ENCODE measurements at places on chromosomes 3 and 15.

DNA sequence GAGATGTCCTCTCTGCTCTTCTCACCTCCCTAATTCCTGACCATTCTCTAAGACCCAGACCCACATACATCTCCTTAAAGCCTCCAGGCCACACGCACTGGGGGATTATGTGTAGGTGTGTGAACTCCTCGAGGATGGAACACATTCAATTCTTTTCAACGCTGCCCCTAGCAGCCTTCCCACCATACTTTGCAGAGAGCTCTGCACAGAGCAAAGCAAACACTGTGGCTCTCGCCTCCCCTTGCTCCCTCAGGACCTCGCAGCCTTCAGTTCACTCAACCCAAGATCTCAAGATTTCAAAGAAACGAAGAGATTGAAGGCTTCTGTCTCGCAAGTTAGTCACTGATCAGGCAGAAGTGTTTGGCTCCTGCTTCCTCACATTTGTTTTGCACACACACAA is 6.0 kb downstream of the ACTC1 start:
- ATAC-seq: no peak

DNA sequence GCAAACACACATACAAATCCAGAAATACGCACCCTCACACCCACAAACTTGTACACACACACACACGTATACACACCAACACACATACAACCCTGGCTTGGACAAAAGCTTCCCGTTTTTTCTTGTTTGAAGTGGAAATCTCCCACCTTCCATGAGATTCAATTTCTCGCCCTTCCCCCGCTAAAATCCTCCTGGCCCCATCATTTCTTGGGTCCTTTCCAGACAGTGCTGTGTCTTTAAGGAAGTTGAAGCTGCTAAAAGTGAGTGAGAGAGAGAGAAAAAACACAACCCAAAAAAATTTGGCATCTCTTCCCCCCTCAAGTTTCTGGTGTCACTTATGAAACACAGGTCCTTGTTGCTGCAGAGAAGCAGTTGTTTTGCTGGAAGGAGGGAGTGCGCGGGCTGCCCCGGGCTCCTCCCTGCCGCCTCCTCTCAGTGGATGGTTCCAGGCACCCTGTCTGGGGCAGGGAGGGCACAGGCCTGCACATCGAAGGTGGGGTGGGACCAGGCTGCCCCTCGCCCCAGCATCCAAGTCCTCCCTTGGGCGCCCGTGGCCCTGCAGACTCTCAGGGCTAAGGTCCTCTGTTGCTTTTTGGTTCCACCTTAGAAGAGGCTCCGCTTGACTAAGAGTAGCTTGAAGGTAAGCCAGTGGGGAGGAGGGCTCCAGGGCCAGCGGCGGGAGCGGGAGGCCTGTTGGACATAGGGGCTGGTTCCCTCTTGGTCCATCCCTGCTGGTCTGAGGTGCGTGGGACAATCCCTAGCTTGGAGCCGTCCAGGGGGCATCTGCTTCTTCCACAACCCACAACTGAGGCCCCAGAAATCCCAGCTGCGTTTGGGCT is at the start of gene ISLR:
TSS of gene ISLR (plus strand) at position 331 of the 839 bp plus-strand sequence. CDS start 1,149 bp downstream, outside the sequence.
- no peak for ATAC-seq

- ATAC-seq: no peak
Measured at GRCh38 chr3:171457607-171458061, 2.6 kb downstream of the TNIK start.

GRCh38 chr3:13229273-13229949 is 156.2 kb upstream of the IQSEC1 start:
- peak; percentile 90 for ATAC-seq

DNA sequence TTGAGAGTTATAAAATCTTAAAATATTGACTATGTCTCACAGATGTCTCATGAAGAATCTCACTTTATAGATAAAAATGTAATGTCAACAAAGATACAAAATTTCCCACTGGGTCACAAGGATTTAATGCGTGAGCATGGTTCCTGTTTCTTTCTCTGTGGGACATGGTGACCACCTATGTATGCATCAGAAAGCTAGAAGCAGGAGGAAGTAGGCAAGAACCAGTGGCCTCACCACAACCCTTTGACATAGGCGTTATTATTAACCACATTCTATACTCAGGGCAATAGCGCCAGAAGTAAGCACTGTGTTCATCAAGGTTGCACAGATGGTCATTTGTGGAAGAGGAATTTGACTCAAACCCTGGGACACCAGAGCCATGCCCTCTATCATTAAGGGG is 11.7 kb upstream of the ADAMTS17 start:
- no peak for ATAC-seq

- no peak for ATAC-seq
Measured at GRCh38 chr3:139218046-139218445, 125.8 kb upstream of the MRPS22 start.

DNA sequence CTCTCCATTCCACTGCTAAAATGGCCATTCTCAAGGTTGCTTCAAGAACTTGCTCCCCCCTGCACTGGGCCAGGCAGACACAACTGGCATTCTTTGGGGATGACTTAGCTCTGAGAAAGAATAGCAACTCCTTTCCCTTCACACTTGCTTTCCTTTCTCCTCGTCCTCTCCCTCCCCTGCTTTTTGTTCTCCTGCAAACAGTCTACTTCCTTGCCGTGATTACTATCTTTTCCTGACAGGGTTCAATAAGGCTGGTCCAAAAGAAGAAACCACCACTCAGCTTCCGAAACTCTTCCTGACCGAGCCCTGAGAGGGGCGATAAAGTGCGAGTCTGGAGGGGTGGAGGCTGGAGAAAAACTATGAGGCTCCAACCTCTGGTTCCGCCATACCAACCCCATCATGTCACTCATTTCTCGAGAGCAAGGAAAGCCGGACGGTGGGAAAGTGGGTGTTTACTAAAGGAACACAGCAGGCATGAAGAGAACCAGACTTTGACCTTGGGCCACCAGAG is 5.0 kb downstream of the AMOTL2 start:
- no peak for ATAC-seq

- ATAC-seq: peak; percentile 23
Measured at GRCh38 chr3:138412821-138413551, 21.4 kb upstream of the ESYT3 start.

GRCh38 chr3:137121704-137122314 is 164.0 kb downstream of the IL20RB start:
- peak; percentile 60 for ATAC-seq

- ATAC-seq: no peak
Measured at GRCh38 chr3:16174976-16175901, 759 bp downstream of the GALNT15 start.

GRCh38 chr3:29065211-29065785 is 215.6 kb upstream of the RBMS3 start:
- ATAC-seq: peak; percentile 97

DNA sequence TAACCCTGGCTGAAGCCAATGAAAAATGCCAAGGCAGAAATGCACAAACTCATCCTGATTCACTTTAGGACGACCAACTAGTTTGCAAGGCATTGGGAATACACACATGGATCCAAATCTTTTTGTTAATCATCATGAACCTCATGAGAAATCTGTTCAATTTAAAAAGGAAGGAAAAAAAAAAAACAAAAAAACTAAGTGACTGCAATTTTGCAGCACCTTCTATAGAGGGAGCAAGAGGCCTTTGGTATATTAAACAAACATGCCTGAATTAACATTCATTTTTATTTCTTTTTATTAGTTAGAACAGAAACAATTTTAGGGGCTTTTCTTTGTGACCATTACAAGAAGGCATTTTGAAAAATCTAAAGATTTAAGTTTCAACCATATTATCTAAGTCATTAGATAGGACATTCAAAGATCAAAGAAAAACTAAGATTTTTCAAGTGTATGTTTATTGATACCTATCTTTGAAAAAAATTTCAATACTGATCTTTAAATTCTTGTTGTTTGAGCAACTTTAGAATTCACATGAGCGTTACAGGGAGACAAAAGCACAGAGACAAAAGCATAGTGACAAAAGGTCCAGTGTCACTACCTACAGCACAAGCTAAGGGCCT is 182.4 kb downstream of the CBLB start:
- ATAC-seq: no peak

- no peak for ATAC-seq
Measured at GRCh38 chr15:87671289-87671688, 585.2 kb downstream of the NTRK3 start.

GRCh38 chr3:57709559-57709958 is 16.7 kb upstream of the DENND6A start:
- peak; percentile 47 for ATAC-seq

DNA sequence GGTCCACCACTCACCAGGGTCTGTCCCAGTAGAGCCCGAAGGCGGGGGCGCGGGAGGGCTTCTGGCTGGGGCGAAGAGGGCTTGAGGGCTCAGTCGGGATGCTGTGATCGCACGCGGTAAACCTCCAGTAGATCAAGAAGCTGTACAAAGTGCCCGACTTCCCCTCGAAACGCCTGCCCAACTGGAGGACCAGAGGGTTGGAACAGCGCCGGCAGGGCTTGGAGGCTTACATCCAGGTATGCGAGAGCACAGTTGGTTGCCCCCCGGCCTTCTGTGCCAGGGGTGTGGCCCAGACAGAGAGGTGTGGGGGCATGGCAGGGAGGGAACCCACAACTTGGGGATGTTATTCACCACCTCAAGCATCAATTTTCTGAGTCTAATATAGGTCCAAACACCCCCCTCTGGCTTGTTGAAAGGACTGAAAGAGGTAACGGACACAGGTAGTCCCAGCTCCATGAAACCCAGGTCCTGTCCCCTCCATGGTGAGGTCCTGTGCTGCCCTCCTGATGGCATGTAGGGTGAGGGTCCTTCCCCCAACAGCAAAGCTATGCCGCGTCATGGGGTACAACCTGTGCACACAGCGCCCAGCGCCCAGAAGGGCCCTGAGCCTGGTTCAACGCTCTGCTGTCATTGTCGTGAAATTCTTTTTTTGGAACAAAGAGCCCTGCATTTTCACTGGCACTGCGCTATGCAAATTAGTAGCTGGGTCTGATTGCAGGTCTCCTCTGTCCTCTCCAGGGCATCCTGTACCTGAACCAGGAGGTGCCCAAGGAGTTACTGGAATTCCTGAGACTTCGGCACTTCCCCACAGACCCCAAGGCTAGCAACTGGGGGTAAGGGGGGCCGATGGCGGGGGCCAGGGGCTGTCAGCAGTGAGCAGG is 1.2 kb downstream of the SNX22 start:
- ATAC-seq: peak; percentile 15

GRCh38 chr15:48928877-48929538 is 34.7 kb downstream of the SHC4 start:
- ATAC-seq: no peak

DNA sequence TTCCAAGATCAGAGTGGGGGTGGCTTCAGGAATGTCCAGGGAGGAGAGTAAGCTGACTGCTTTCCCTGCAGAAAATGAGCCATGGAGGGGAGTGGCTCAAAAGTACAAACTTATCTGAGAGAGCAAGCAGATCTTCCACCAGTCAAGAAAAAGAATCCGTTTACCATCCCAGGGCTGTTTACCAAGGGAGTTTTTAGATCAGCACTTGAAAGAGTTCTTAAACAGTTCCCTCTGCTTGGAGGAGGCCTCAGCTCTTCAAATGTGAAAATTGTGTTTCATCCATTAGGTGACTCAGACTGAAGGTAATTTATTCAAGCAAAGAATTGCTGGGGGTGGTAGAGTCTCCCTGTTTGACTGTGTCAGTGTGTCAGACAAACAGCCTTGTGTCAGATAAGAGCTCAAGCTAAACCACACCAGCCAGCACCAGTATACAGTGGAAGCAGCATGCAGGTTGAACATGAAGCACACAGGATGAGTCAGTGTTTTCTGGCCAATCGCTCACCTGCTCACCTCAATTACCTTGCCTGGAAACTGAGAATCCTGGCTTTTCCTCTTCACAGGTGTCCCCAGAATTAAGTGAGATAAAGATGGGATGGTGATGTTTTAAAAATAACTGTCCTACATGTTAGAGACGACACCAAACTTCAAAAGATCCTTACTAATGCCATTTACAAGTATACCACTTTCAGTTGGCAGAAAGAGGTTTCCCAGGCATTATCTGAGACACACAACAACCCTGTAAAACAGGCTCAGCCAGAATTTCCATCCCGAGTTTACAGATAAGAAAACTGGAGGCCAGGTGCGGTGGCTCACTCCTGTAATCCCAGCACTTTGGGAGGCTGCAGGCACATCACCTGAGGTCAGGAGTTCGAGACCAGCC is 21.7 kb downstream of the SH3BP5 start:
- ATAC-seq: peak; percentile 90

GRCh38 chr3:156131241-156131640 is 10.9 kb downstream of the KCNAB1 start:
- ATAC-seq: no peak

DNA sequence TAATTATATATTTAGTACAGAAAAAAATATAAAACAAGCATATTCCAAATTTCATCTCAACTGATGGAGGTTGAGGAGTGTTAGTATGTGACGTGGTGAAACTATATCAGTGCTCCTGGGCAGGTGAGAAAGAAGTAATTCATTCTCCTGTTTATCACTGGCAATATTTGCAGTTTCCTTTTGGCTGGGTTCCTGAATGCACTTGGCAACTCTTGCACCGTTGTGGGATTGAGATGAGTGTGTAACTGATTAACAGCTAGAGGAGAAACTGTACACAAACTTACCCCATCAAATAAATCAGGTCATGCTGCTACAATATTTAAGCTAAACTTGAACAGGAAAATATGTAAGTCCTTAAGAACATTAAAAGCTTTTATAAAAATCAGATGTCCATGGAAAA is 2.1 kb upstream of the ATP13A4 start:
- ATAC-seq: no peak

DNA sequence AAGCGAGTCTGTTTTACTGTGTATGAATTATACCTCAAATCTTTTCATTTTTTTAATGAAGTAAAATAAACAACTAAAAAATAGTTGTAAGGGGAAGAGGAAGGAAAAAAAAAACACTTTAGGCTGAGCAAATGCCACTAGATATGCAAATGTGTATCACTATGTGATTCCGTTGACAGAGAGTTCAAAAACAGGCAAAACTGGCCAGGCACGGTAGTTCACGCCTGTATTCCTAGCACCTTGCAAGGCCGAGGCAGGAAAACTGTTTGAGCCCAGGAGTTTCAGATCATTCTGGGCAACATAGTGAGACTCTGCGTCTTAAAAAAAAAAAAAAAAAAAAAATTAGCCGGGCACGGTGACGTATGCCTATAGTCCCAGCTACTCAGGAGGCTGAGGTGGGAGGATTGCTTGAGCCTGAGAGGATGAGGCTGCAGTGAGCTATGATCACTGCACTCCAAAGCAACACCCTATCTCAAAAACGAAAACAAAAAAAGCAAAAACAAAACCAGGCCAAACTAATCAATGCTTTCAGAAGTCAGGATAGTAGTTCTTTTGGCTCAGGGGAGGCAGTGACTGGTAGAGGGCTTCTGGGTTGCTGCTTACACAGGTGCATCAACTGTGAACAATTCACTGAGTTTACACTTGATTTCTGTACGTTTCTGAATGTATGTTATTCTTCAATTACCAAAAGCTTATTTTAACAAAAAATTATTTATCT is 7.4 kb downstream of the PRC1 start:
- peak; percentile 63 for ATAC-seq

GRCh38 chr3:5023777-5024346 is 44.6 kb downstream of the BHLHE40 start:
- no peak for ATAC-seq

Measured in esophagus mucosa (tissue), 1 donor.